ENCODE measurements at places on chromosomes 5 and 9. TPM values are rescaled to one million over a fixed set of nuclear protein-coding genes. Genes with fewer than 3 reads are reported as not detected.

The LRRC70 gene
- 1.3 TPM for total RNA-seq

The LCN10 gene
- total RNA-seq = not detected

The APBA1 gene
- total RNA-seq = 15.2 TPM

The CFAP157 gene
- 0.06 TPM for total RNA-seq

The ZER1 gene
- total RNA-seq = 16.4 TPM

The CCL28 gene
- 1.6 TPM for total RNA-seq

The C7 gene
- total RNA-seq = 15.2 TPM

The KIF12 gene
- not detected for total RNA-seq

The NRARP gene
- total RNA-seq = 0.25 TPM
